ENCODE measurements at places on chromosomes 1 and 21. TPM values are rescaled to one million over a fixed set of nuclear protein-coding genes. Genes with fewer than 3 reads are reported as not detected.
A peak's percentile ranks its signal among the peaks of the same experiment; 100 is the strongest.

DNA sequence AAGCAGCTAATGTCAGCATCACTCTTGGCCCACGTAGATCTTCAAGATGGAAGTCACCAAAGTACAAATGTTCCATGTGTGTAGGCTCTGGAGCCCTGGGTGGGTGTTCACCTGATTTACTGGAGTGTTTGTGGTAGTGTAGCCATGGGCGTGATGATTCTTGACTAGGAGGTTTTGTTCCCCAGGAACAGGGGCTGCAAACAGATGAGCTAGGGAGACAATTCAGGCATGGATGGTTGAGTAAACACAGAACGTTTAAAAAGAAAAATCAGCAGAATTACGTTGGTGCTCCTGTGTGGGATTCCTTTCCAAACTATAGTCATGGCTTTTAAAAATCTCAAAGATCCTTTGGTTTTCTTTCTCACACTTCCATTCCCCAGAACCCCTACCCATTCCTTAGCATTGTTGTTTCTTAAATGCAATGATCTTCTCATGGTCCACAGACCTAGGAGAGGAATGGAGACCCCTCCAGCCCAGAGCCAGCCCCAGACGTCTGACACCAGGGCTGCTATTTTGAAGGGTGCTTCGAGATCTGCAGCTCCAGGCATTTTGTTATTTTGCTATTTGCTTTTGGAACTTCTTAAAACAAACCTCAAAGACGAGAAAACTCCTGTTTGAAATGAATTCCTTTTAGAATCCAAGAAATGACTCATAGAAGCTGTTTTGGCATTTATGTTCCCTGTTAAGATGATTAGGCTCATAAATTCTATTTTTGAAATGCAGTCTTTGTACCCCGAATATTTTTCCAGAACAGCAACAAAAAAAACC is 115.1 kb downstream of the ETS2 start:
- DNase-seq, result no peak

DNA sequence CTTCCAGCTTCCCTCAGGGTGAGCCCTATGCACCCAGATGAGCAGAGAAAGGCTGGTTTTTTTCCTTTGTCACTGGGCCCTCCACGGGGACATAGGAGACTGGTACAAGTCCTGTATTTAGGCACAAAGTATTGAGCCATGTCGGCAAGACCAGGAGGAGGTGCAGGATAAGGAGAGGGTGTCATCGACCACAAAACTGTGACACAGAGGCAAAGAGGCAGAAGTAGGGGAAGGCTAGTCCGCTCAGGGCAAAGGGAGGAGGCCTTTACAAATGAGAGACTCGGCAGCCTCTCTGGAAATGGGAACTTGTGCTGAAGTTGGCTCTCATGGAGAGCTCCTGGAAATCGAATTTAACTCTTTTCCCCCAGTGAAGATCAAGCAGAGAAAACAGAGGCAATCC is 70.7 kb upstream of the CAMK1G start:
- H3K4me3 ChIP-seq, result no peak overlapping the region
- H3K4me1 ChIP-seq, result no peaks in the 10 kb centered on the region
- H3K27ac ChIP-seq, result no peak overlapping the region
- H3K27me3 ChIP-seq, result no peaks in the 10 kb centered on the region
- DNase-seq, result no peak

Gene ANGPTL3
- total RNA-seq, result not detected

- DNase-seq, result no peak
- no peak overlapping the region for H3K27ac ChIP-seq
- no peaks in the 10 kb centered on the region for H3K27me3 ChIP-seq
- no peaks in the 10 kb centered on the region for H3K4me1 ChIP-seq
- H3K4me3 ChIP-seq, result no peak overlapping the region
- no peaks in the 10 kb centered on the region for H3K36me3 ChIP-seq
Observed at GRCh38 chr1:60876952-60877351, 205.4 kb upstream of the NFIA start.

Gene GAS5
- 590 TPM for total RNA-seq

- H3K27me3 ChIP-seq, result no peaks in the 10 kb centered on the region
- no peak overlapping the region for H3K27ac ChIP-seq
- no peaks in the 10 kb centered on the region for H3K4me1 ChIP-seq
- DNase-seq, result peak; percentile 88
- H3K36me3 ChIP-seq, result no peaks in the 10 kb centered on the region
- no peak overlapping the region for H3K4me3 ChIP-seq
Observed at GRCh38 chr1:9867408-9868243, 42.4 kb downstream of the CTNNBIP1 start.

Gene PERM1
- not detected for total RNA-seq

Gene AGMAT
- 3.5 TPM for total RNA-seq

DNA sequence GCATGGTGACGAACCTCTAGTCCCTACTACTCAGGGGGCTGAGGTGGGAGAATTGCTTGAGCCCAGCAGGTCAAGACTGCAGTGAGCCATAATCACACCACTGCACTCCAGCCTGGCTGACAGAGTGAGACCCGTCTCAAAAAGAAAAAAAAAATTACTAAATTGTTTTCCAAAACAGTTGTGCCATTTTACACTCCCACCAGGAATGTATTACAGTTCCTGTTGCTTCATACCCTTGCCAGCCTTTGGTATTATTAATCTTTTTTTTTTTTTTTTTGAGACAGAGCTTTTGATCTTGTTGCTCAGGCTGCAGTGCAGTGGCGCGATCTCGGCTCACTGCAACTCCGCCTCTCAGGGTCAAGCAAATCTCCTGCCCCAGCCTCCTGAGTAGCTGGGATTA is 55.9 kb downstream of the RPS6KA1 start:
- no peaks in the 10 kb centered on the region for H3K4me1 ChIP-seq
- H3K4me3 ChIP-seq, result no peak overlapping the region
- H3K27me3 ChIP-seq, result no peaks in the 10 kb centered on the region

GRCh38 chr1:15680561-15681348 is 3.4 kb upstream of the PLEKHM2 start:
- no peak overlapping the region for H3K27ac ChIP-seq
- no peak for DNase-seq
- H3K27me3 ChIP-seq, result no peaks in the 10 kb centered on the region
- H3K4me3 ChIP-seq, result no peak overlapping the region

DNA sequence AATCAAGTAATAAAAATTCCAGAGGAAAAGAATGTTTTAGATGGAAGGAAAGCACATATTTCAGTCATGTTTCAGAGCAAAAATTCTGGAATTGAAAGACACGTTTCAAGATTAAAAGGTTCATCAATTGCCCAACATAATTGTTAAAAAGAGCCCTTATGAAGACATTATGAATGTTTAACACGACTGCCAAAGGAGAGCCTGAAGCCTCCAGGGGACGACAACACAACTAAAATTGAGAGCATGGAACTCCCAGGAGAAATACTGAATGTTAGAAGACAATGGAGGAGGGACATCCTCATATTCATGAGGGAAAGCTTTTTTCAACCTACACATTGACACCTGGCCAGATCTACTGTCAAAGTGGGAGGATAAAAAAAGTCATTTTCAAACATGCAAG is 16.0 kb downstream of the OR2T11 start:
- H3K36me3 ChIP-seq, result no peaks in the 10 kb centered on the region
- no peaks in the 10 kb centered on the region for H3K27me3 ChIP-seq
- no peak overlapping the region for H3K4me3 ChIP-seq
- no peak overlapping the region for H3K27ac ChIP-seq

Gene DMRTA2
- not detected for total RNA-seq

Gene DENND2D
- 102 TPM for total RNA-seq

DNA sequence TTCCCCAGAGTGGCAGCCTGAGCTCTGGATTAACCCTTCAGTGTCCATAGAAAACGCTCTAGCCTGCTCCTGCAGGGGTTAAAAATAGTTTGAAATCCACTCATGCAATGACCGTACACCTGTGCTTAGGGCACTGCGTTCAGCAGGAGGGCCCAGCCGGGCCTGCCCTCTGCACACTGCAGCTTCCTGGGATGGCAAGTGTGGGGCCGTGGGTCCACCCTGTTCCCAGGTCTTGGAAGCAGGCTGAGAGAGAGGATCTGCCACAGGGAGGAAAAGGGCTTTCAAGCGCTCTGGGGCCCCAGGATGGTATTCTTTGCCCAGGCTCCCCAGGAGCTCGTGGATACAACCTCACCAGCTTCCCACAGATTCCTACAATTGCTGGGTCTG is 1.5 kb upstream of the S100B start:
- H3K27ac ChIP-seq, result no peak overlapping the region
- no peak for DNase-seq
- H3K4me1 ChIP-seq, result peaks cover 23% of the 10 kb centered on the region
- no peak overlapping the region for H3K4me3 ChIP-seq
- no peaks in the 10 kb centered on the region for H3K27me3 ChIP-seq
- no peaks in the 10 kb centered on the region for H3K36me3 ChIP-seq

Gene C1QB
- total RNA-seq, result not detected

Gene OLIG2
- not detected for total RNA-seq

Gene KANK4
- total RNA-seq, result not detected

GRCh38 chr1:226708342-226708780 is 30.7 kb downstream of the ITPKB start:
- no peak overlapping the region for H3K4me3 ChIP-seq
- peaks cover 5% of the 10 kb centered on the region for H3K36me3 ChIP-seq
- no peak for DNase-seq
- H3K27me3 ChIP-seq, result no peaks in the 10 kb centered on the region
- H3K27ac ChIP-seq, result no peak overlapping the region
- peaks cover 51% of the 10 kb centered on the region for H3K4me1 ChIP-seq

- no peaks in the 10 kb centered on the region for H3K36me3 ChIP-seq
- H3K27me3 ChIP-seq, result no peaks in the 10 kb centered on the region
- H3K27ac ChIP-seq, result no peak overlapping the region
- H3K4me3 ChIP-seq, result no peak overlapping the region
Observed at GRCh38 chr1:172680733-172681275, 21.9 kb downstream of the FASLG start.

Gene S100A9
- total RNA-seq, result 4.2 TPM

- H3K4me1 ChIP-seq, result no peaks in the 10 kb centered on the region
- no peak overlapping the region for H3K4me3 ChIP-seq
- H3K27me3 ChIP-seq, result no peaks in the 10 kb centered on the region
- H3K36me3 ChIP-seq, result peaks cover 28% of the 10 kb centered on the region
- no peak for DNase-seq
Observed at GRCh38 chr21:41824466-41825207, 54.5 kb downstream of the PRDM15 start.

Gene TRIM45
- 2.5 TPM for total RNA-seq

- no peaks in the 10 kb centered on the region for H3K4me1 ChIP-seq
- H3K4me3 ChIP-seq, result no peak overlapping the region
- no peaks in the 10 kb centered on the region for H3K27me3 ChIP-seq
- no peaks in the 10 kb centered on the region for H3K36me3 ChIP-seq
Observed at GRCh38 chr1:4551706-4552105, 102.7 kb upstream of the AJAP1 start.
